ENCODE measurements at places on chromosomes 7 and 10.

- DNase-seq: peak; percentile 81
Measured at GRCh38 chr7:29457565-29458011, 106.0 kb upstream of the PRR15 start.

GRCh38 chr7:44292876-44293560, 32.4 kb downstream of the CAMK2B start:
- no peak for DNase-seq

DNA sequence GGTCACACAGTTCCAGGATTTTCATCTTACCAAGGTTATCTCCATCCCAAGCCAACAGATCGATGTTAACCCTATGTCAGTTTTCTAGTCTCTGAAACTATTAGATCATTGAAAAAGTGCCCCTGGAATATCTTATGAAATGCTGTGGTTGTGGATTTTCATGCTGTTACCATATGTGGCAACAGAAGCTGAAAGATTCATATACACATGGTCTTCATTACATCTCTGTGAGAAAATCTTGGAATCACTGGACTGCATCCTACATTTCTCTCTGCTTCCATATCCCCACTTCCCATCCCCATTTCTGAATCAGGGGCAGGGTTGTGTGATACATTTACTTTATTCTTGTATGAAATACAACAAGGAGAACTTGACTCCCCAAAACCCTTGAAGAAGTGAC, 146.1 kb downstream of the SLC16A9 start:
- DNase-seq: no peak

- DNase-seq: no peak
Measured at GRCh38 chr7:32062150-32062549, 8.1 kb downstream of the PDE1C start.

DNA sequence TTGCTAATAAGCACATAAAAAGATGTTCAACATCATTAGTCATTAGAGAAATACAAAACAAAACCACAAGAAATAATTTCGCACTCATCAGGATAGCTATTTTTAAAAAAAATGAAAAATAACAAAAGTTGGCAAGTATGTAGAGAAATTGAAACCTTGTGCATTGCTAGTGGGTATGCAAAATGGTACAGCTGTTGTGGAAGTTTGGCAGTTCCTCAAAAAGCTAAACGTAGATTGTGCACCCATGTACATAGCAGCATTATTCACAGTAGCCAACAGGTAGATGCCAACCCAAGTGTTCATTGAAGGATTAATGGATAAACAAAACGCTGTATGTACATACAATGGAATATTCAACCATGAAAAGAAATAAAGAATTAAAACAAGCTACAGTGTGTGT, 35.3 kb upstream of the STARD3NL start:
- no peak for DNase-seq

DNA sequence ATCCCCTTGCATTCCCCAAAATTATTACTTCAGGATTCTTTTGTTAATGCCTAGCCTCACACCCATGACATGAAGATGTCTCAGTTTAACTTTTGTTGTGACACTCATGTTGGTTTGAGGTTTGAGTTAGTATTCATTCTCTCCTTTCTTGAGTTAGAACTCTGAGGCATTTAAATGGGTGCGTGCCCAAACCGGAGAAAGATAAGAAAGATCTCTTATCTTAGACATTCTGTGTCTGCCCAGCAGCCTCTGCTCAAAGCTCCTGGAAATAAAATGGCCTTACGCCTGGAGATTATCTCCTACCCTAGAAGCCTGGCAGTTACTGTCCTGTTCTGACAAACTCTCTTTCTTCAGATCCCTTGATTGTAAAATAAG, 26.3 kb downstream of the WBP1L start:
- no peak for DNase-seq

DNA sequence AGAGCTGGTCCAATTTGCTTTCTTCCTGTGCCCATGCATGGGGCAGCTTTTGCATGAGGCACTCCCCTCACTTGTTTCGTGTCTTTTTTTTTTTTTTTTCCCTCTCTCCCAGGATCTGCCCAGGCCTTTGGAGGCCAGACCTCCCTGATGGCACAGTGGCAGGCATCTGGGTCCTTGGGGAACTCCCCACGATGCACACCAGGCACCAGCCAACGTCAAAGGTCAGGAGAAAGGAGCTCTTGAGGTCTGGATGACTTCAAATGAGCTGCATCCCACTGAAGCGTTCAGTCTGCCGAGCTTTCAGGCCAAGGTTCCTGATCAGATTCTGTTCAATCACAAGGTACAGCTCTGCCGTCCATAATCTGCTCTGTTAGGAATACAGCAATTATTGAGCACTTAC, 97.2 kb upstream of the CARD11 start:
- no peak for DNase-seq
